SK-N-SH (cell line): ENCODE measurements at places on chromosomes 5 and 9. TPM values are rescaled to one million over a fixed set of nuclear protein-coding genes. Genes with fewer than 3 reads are reported as not detected.

DNA sequence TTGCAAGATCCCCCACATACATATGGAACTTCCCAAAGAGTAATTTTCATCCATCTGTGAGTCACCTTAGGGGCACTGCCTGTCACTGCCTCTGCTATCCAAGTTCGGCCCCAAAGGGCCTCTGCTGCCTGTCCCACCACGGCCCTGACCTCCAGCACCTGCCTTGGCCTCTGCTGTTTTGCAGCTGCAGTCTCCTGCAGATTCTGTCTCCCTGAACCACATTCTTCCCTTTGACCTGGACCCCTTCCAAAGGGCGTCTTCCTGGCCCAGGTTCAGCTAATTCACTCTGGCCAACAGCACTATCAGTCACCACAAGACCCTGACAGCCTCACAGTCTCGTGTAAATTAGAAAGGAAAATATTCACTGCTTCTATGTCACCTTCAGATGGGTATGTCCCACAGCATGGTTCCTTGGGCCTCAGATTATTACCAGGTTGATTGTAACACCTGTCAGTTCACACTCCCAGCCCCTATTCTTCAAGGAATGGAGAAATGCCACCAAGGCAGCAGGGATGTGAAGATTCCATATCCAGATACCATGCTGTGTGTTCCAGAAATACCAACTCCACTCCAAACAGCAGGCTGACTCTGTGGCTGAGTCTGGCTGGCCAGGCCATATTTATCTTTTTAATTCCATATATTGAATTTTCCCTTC is 479.3 kb downstream of the ARHGEF28 start:
- no peaks in the 10 kb centered on the region for H3K4me1 ChIP-seq
- DNase-seq: no peak
- no peaks in the 10 kb centered on the region for H3K36me3 ChIP-seq
- H3K4me3 ChIP-seq: no peak overlapping the region
- H3K27ac ChIP-seq: no peak overlapping the region

DNA sequence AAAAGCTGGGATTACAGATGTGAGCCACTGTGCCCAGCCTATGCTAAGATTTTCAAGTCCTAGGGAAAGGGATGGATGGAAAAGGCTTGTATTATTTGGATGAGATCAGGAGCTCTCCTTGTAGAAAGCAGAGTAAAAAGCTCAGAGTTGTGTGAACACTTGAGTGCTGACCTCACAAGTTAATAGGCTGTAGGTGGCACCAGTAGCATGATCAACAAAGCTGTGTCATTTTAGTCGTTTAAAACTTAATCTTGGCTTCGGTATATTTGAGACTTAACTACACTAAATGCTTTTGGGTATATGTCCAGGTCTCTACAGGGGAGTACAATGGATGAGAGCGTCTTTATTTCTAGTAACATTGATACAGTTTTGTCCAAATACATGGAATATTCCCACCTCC is 264.2 kb downstream of the TMEM38B start:
- no peak overlapping the region for H3K27ac ChIP-seq
- H3K36me3 ChIP-seq: no peaks in the 10 kb centered on the region
- H3K4me1 ChIP-seq: no peaks in the 10 kb centered on the region
- H3K4me3 ChIP-seq: no peak overlapping the region

GRCh38 chr9:20290257-20290656 is 332.0 kb downstream of the MLLT3 start:
- H3K27ac ChIP-seq: no peak overlapping the region
- no peaks in the 10 kb centered on the region for H3K36me3 ChIP-seq
- no peak for DNase-seq
- no peaks in the 10 kb centered on the region for H3K4me1 ChIP-seq
- no peak overlapping the region for H3K4me3 ChIP-seq

GRCh38 chr5:45454114-45454513 is 242.1 kb downstream of the HCN1 start:
- H3K27ac ChIP-seq: no peak overlapping the region
- H3K36me3 ChIP-seq: no peaks in the 10 kb centered on the region
- H3K4me3 ChIP-seq: no peak overlapping the region
- DNase-seq: peak; percentile 28

DNA sequence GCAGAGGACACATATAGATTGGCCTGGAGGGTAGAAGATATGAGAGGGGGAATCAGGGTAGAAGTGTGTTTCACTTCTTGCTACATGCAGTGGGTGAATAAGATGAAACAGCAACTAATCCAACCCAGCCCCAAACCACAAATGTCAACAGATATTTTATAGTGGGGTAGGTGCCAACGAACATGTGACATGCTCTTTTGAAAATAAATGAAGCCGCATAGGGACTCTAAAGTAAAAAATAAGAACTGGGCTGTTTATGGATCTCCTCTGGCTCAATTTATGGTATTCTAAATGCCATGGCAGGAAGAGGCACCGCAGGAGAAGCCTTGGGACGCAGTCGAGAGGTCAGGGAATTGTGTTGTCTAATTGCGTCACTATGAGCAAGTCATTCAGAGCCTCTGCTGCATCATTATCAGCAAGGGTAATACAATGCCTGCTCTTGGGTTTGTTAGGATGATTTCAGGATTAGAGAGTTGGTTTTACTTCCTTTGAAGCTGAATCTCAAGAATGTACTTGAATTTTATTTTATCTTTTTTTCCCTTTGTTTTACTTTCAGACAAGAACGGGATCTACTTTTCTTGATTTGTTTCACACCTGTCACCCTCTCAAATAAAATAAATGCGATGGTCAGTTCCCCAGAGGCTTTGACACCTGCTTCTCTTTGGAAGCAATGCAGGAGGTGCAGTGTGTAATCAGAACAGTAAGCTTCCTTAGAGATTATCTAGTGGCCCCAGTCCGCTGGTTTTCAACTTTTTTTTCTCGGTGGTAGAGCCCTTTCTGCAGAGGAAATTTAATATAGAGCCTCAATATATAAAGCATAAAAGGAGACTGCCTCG is 375.6 kb upstream of the CLINT1 start:
- no peak overlapping the region for H3K4me3 ChIP-seq
- H3K4me1 ChIP-seq: no peaks in the 10 kb centered on the region
- no peak for DNase-seq
- no peaks in the 10 kb centered on the region for H3K36me3 ChIP-seq
- no peaks in the 10 kb centered on the region for H3K27me3 ChIP-seq
- no peak overlapping the region for H3K27ac ChIP-seq

- H3K4me1 ChIP-seq: peaks cover 11% of the 10 kb centered on the region; the same call in 1 of the 2 replicates
- H3K36me3 ChIP-seq: no peaks in the 10 kb centered on the region
- DNase-seq: no peak
- H3K27ac ChIP-seq: no peak overlapping the region
- H3K27me3 ChIP-seq: no peaks in the 10 kb centered on the region
Observed at GRCh38 chr5:169670769-169671525, 33.9 kb downstream of the DOCK2 start.

DNA sequence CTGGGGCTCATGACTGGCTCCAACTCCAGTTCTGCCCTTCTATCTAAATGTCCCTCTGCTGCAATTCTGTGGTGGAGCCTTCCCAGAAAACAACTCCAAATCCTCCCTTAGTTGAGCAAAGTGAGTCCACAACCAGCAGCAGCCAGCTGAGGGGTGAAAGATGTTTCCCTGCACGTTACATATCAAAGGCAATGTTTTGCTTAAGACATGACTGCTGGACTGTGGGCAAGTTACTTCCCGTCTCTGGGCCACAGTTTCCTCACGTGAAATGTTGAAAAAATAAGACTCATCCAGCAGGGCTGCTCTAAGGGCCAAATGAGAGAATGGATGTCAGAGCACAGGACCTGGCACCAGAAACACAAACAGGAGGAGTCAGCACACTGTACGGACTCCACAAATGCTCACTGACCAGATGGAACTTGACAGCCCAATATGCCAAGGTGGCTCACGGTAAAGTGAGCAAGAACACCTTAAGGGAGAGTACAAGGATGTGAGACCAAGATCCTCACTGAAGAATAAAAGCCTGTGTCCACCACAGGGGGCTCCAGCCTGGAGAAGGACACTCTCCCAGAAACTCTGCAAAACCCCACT is 138.4 kb upstream of the ABCA1 start:
- no peaks in the 10 kb centered on the region for H3K27me3 ChIP-seq
- no peak overlapping the region for H3K27ac ChIP-seq
- no peak for DNase-seq
- peaks cover 14% of the 10 kb centered on the region; the same call in 1 of the 2 replicates for H3K4me1 ChIP-seq

GRCh38 chr9:37667706-37668105 is 17.0 kb downstream of the FRMPD1 start:
- peaks cover 16% of the 10 kb centered on the region; the same call in 1 of the 2 replicates for H3K27me3 ChIP-seq
- peaks cover 3% of the 10 kb centered on the region; the same call in 1 of the 2 replicates for H3K4me1 ChIP-seq
- no peak overlapping the region for H3K27ac ChIP-seq
- H3K4me3 ChIP-seq: no peak overlapping the region

DNA sequence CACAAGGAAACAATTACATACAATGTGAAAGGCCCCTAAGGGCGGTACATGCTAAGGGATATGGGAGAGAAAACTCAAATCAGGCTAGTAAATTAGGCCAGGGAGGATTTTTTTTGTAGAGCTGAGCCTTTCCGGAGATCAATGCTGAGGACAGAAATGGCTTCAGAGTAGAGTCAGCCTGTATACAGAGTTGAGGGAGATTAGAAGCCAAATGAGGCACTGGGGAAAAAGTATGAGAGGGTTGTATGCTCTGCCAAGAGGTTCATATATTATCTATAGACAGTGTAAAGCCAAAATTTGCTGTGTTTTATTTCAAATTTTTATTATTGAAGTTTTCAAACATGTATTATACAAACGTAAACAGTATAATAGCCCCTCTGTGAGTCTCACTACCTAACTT is 103.1 kb downstream of the BNC2 start:
- H3K4me3 ChIP-seq: no peak overlapping the region
- H3K27me3 ChIP-seq: no peaks in the 10 kb centered on the region
- peak; percentile 48 for DNase-seq
- no peaks in the 10 kb centered on the region for H3K36me3 ChIP-seq
- H3K27ac ChIP-seq: no peak overlapping the region
- no peaks in the 10 kb centered on the region for H3K4me1 ChIP-seq

- peak within 1 kb of the TSS; percentile 83 for H3K27ac ChIP-seq
- H3K36me3 ChIP-seq: peaks cover 12% of the 10 kb centered on the region
- peaks cover 9% of the 10 kb centered on the region for H3K4me1 ChIP-seq
- peak; percentile 98 for DNase-seq
- H3K4me3 ChIP-seq: peak within 1 kb of the TSS; percentile 86
Observed at GRCh38 chr5:180494060-180494509, at the start of gene CNOT6. Gene CNOT6 (plus strand): TSS chr5:180494379. CDS start chr5:180529277, 34,898 bp downstream.

GRCh38 chr5:178108966-178109365 is 4.4 kb upstream of the N4BP3 start:
- no peaks in the 10 kb centered on the region for H3K36me3 ChIP-seq
- DNase-seq: no peak
- H3K4me1 ChIP-seq: peaks cover 21% of the 10 kb centered on the region; the same call in 1 of the 2 replicates

- DNase-seq: no peak
- H3K36me3 ChIP-seq: peaks cover 10% of the 10 kb centered on the region; the same call in 1 of the 2 replicates
- H3K27ac ChIP-seq: no peak overlapping the region
- H3K4me1 ChIP-seq: no peaks in the 10 kb centered on the region
Observed at GRCh38 chr5:172926796-172927195, 32.4 kb upstream of the RPL26L1 start.

AGXT2 gene
- not detected in 2 replicates for polyA plus RNA-seq

LAMC3 gene
- polyA plus RNA-seq: 0.06 and 0.07 TPM in 2 replicates

ZBTB26 gene
- polyA plus RNA-seq: 3.9 and 6.0 TPM in 2 replicates

CBY3 gene
- polyA plus RNA-seq: not detected in 2 replicates

PTGDS gene
- polyA plus RNA-seq: not detected in 2 replicates

TEX48 gene
- 0.41 and 0.46 TPM in 2 replicates for polyA plus RNA-seq
